ENCODE measurements at places on chromosomes 16 and 17.

DNA sequence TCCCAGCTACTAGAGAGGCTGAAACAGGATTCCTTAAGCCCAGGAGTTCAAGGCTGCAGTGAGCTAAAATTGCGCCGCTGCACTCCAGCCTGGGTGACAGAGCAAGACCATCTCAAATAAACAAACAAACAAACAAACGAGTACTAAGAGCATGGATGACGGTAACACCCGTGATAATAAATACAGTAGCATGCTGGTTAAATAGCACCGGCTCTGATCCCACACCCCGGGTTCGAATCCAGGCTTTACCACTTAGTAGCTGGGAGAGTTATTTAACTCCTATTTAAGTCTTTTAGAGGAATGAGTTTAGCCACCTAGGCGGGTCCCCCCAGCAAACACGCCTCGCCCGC, 301 bp upstream of the METTL22 start:
- DNase-seq, result no peak

GRCh38 chr17:14604591-14605266, 303.8 kb downstream of the HS3ST3B1 start:
- no peak for DNase-seq

- no peak for DNase-seq
These were observed 78.7 kb downstream of the CDYL2 start for GRCh38 chr16:80725566-80726162.

- no peak for DNase-seq
These were observed 167.2 kb downstream of the STX8 start for GRCh38 chr17:9408381-9408780.

GRCh38 chr16:65828296-65828695, 538.2 kb upstream of the CDH5 start:
- no peak for DNase-seq

DNA sequence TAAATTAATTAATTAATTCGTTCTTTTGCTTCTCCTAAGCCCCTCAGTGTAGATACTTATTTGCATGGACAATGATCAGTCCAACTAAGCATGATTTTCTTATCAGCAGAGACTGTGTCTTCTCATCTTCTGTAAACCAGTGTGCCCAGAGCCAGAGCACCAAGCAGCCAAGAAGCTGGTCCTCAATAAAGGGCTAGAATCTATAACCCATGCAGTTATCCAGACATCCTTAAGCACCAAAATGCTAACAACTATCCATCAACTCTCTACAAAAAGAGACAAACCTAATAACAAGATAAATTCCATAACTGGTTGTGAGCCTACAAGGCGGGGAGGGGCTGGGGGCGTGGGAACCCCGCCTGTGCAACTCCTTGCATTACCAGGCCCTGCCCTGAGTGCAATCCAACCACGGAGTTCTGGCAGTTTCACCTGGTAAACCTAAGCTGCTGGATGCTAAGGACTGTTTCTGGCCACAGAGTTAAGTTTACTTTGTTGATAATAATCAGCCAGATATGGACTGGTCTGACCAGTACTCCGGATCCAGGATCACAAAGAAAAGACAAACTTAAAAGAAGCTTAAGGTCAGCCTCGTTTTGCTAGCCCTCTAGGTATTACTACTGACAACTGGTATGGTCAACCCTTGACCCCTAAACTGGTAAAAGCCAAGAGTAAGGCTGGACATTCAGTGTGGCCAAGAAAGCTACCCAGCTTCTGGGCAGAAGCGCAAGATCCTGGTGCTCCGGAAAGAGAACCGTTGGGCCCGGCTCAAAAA, 51.5 kb downstream of the ZFHX3 start:
- DNase-seq, result no peak

- DNase-seq, result no peak
These were observed 23.0 kb downstream of the ZNF200 start for GRCh38 chr16:3212006-3212405.

DNA sequence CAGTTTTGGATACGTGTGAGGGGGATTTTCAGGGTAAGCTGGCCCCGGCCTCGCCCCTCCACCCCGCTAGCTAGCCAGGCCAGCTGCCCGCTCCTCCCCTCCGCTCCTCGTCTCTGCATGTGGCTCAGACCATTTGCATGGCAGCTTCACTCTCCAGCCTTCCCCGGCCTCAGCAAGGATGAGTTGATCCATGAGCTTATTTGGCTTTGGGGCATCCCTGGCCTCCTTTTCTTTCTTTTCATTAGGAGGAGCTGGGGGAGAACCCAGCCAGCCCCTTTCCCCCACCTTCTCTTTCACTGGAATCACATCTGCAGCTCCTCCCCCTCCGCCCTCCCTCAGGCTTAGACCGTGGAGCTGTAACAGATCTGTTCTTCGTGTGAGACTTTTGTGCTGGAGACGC, 30.7 kb downstream of the ELAC2 start:
- DNase-seq, result no peak
